ENCODE measurements at places on chromosomes 13 and 19.
A peak's percentile ranks its signal among the peaks of the same experiment; 100 is the strongest.

GRCh38 chr19:50050406-50051227, 24.8 kb downstream of the ZNF473 start:
- peak; percentile 83 for DNase-seq

- DNase-seq = no peak
Observed at GRCh38 chr19:4352701-4353121, 9.3 kb downstream of the MPND start.

GRCh38 chr19:37519890-37520289, 13.2 kb downstream of the ZNF793 start:
- no peak for DNase-seq

GRCh38 chr19:1584500-1585242, 8.0 kb downstream of the MBD3 start:
- no peak for DNase-seq

- no peak for DNase-seq
Observed at GRCh38 chr13:32340914-32341313, 25.6 kb downstream of the BRCA2 start.

- no peak for DNase-seq
Observed at GRCh38 chr19:57161985-57162539, 5.2 kb downstream of the DUXA start.

GRCh38 chr13:112346899-112347229, 29.3 kb upstream of the SPACA7 start:
- DNase-seq = no peak

GRCh38 chr13:99203601-99204579, 3.2 kb downstream of the UBAC2 start:
- DNase-seq = no peak

DNA sequence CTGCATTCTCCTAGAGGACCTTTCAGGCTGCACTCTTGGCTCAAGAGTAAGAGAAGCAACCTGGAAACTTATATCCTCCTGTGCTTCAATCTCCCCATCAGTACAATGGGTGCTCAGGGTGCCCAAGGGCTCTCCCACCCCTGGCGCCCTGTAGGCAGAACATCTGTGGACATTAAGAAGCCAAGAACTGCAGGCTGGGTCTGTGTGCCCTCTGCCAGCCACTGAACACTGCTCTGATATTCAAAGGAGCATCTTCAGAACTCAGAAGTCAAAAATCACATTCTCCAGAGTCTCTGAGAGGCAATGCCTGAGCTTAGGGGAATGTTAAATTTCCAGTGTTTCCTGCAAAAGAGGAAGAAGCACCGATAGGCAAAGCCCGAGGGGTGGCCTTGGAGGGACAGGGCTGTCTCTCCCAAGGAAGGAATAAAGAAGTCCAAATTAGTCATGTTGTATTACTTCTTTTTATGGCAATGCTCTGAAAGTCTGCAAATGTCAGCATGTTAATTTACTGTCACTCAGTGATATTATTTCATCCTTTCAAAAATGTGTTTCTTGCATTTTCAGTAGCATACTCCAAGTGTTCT, 88.1 kb downstream of the TSHZ3 start:
- no peak for DNase-seq

DNA sequence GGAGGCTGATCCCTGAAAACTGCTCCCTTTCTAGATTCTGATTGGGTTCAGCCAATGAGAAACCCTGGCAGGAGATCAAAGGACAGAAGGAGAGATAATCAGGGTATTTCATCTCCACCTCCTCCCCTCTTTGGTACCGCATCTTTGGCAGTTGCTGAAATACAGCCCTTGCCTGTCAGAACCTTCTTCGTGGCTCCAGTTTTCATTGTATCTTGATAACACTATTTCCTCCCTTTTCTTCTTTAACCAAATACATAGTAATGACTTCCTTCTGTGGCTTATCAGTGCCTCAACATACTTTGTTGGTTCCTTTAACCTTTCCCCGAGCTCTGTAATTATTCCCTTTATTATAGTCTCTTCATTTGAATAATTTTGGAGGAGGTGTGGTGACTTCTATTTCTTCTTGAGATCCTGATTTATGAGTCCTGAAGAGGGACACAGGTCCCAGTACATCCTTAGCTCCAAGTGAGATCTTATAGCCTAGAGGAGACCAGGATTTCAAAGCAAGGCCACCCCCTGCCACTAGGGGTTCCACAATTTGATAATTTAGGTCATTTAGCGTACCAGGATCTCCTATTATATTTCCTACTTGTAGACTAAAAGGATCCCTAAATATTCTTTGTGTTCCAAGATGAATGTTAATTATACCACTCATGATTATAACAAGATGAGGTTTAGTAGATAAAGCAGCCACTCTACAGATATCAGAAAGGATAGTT, 98.0 kb downstream of the EDNRB start:
- no peak for DNase-seq

DNA sequence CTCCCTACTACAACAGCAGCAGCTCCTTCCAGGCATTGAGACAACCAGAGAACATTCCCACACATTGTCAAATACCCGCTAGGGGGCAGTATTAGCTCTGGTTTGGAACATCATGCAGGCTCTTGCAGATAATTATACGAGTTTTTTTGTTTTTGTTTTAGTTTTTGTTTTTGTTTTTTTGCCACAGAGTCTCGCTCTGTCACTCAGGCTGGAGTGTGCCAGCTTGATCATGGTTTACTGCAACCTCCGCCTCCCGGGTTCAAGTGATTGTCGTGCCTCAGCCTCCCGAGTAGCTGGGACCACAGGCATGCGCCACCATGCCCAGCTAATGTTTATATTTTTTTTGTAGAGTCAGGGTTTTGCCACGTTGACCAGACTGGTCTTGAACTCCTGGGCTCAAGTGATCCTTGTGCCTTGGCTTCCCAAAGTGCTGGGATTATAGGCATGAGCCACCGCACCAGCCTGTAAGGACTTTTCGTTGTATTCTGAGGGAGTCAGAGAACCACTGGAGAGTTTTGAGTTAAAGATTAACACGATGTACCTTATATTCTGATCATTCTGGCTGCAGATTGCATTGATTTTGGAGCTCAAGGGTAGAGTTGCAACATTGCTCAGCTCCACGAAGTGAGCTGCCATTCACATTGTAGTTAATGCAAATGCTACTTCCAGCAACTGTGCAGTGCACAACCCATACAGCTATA, 41.7 kb upstream of the CEACAM20 start:
- peak; percentile 40 for DNase-seq

DNA sequence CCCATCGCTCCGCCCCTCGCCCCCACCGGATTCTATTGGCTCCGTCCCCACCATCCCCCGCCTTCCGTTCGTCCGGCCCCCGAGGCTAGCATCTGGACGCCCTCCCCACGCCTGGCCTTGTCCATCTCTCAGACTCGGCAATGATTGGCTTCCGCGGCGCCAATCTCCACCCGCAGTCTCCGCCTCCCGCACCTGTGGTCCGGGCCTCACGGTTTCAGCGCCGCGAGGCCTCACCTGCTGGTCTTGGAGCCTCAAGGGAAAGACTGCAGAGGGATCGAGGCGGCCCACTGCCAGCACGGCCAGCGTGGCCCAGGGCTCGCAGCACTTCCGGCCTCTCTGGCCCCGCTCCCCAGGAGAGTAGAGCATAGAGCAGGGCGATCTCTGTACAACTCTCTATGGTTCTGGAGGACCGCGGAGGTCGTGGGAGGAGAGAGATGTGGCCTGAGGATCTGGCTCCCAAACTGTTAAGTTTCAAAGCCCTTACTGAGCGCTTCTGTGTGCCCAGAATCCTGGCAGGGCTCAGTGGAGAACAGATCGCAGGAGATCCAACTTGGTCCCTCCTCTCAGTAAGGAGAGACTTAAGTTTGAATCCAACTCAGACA, at the start of gene ERCC1:
TSS of gene ERCC1 (minus strand) at position 329 of the 602 bp plus-strand sequence. CDS start 543 bp downstream, outside the sequence.
- DNase-seq = peak; percentile 85

DNA sequence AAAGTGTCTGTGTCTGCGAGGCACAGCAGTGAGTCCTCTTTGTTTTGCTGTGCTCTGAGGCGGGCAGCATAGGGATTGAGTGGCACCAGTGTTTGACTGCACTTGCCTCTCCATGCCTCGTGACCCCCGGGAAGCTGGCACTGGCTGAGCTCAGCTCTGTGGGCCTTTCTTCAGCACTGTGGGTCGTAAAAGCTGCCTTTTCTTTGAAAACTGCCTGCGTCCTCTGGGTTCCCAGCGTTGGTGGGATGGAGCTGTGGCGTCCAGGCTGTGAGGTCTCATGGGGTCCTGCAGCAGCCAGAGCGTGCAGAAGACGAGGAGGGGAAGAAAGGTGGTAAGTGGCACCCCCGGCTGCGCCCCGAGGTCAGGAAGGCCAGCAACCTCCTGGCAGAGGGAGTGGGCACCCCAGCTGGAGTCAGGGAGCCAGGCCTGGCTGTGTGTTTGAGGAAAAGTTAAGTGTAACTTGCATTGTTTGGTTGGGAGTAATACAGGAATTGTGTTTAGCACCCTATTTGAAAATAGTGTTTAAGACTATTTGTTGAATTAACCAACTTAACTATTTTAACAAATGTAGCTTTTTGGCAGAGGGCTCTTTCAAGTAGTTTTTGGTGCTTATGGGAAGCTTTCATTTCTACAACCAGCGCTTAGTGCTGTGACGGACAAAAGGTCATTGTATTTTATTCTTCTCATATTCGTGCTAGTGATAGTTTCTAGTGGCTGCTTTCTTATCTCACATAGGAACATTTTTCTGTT, 79.3 kb upstream of the TEX29 start:
- peak; percentile 94 for DNase-seq

- no peak for DNase-seq
Observed at GRCh38 chr19:5430237-5430636, 25.0 kb upstream of the ZNRF4 start.

DNA sequence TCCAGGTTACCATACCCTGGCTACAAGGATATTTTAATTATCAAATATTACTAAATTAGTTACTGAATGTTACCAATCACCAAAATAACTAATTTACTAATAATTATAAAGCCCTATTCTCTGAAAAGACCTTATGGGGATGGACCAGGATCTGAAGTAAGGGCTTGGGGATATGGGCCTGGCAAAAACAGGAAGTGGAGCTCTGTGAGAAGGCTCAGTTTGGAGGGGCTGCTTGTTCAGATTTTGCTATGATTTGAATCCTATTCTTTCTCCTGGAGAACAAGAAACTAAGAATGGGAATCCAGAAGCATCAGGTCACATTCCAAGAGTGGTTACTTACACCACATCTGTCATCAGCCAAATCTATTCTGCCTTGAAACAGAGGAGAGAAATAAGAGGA, 148.1 kb downstream of the DNAJC15 start:
- DNase-seq = no peak

- no peak for DNase-seq
Observed at GRCh38 chr13:44351505-44351854, 22.1 kb upstream of the SERP2 start.

GRCh38 chr13:49690133-49690994, 922 bp downstream of the EBPL start:
- DNase-seq = no peak

- DNase-seq = peak; percentile 20
Observed at GRCh38 chr13:35630551-35631275, 154.2 kb upstream of the MAB21L1 start.

DNA sequence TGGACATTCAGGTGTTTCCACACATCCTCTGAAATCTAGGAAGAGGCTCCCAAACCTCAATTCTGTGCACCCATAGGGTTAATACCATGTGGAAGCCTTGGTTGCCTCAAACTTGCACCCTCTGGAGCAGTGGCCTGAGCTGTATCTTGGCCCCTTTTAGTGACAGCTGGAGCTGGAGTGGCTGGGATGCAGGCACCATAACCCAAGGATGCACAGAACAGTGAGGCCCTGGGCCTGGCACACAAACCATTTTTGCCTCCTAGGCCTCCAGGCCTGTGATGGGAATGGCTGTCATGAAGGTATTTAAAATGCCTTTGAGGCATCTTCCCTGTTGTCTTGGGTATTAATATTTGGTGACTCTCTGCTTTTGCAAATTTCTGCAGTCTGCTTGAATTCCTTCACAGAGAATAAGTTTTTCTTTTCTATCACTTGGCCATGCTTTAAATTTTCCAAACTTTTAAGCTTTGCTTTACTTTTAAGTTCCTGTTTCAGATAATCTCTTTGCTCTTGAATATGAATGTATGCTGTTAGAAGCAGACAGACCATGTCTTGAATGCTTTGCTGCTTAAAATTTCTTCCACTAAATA, 1594.5 kb upstream of the PCDH20 start:
- no peak for DNase-seq

GRCh38 chr19:53792721-53793433, 31.2 kb downstream of the NLRP12 start:
- peak; percentile 75 for DNase-seq

DNA sequence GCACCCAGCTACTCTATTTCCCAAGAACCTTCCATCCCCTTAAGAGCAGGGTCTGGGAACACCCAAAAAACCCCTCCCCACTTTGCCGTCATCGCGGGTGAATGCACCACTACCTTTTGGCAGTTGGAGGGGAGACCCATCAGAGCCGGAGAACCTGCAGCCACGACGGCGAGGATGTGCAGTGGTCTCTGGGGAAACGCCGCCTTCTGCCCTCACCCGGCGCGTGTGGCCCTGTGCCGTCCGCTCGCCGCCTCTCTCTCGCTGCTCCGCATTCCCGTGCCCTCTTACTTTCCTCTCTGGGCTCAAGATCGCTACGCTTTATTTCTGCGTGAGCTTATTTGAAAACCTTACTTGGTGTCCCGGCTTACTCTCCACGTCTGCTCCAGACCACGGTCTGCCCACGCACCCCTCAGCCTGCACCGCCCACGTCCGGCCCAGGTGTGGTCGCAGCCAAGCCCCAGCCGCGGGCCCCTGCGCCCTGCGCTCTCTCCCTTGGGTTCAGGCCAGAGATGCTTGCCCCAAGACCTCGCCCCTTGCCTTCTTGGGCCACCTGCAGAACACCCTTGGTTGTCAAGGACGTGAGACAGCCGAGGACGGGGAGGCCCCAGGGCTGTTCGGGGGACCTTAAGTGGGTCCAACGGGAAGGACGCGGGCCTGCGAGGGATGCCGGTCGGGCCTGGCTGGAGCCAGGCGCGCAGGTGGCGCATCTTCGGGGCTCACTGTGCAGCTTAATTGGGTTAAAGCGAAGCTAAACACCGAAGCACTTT, 2.0 kb upstream of the MAB21L1 start:
- no peak for DNase-seq

- DNase-seq = no peak
Observed at GRCh38 chr13:83531022-83531421, 351.3 kb downstream of the SLITRK1 start.

DNA sequence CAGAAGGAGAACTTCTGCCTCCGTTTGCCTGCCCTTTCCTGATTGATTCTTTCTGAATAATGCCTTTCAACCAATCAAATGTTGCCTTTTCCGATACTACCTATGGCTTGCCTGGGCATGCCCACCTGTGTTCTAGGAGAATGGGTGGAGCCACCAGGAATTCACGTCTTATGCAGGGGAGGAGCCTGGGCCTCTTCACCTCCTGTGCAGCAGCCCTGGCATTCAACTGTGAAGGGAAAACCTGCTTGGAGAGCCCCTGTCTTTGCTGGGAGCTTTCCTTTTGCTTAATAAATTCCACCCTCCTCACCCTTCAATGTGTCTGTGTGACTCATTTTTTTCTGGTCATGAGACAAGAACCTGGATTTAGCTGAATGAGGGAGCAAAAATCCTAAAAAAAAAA, 730.7 kb downstream of the UQCRFS1 start:
- no peak for DNase-seq

- no peak for DNase-seq
Observed at GRCh38 chr19:4089400-4089908, 22.8 kb upstream of the ZBTB7A start.

DNA sequence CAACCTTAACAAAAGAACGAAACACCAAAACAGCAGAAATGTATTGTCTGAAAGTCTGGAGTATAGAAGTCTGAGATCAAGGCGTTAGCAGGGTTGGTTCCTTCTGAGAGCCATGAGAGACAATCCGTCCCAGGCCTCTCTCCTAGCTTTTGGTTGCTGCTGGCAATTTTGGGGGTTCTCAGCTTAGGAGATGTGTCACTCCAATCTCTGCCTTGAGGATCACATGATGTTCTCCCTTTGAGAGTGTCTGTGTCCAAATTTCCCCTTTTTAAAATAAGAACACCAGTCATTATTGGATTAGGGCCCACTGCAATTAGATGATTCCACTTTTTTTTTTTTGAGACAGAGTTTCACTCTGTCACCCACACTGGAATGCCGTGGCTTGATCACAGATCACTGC, 10.1 kb downstream of the KCNN1 start:
- DNase-seq = no peak
